Lower lobe of right lung (tissue), 2 donors: ENCODE measurements at places on chromosomes 1 and 21. TPM values are rescaled to one million over a fixed set of nuclear protein-coding genes. Genes with fewer than 3 reads are reported as not detected.

DNA sequence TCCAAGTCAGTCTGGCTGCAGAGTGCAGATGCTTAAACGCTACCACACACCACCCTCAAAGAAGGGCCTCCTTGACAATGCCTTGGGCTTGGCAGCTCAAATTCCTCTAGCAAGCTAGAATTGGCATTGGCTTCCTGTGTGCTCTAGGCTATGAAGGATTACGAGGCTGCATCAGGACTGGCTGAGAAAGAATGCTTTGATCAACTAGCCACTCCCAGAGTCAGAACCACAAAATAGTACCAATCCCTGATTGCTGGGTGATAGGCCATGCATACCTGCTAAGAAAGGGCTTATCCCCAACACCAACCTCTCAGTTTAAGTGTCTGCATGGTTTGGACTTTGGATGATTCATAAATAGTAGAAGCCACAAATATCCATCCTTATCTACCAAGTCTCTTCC, 504.9 kb downstream of the OMA1 start:
- no peaks in the 10 kb centered on the region for H3K27me3 ChIP-seq
- no peaks in the 10 kb centered on the region for H3K36me3 ChIP-seq
- H3K27ac ChIP-seq, result no peak overlapping the region
- no peaks in the 10 kb centered on the region for H3K4me1 ChIP-seq
- H3K4me3 ChIP-seq, result no peak overlapping the region

DNA sequence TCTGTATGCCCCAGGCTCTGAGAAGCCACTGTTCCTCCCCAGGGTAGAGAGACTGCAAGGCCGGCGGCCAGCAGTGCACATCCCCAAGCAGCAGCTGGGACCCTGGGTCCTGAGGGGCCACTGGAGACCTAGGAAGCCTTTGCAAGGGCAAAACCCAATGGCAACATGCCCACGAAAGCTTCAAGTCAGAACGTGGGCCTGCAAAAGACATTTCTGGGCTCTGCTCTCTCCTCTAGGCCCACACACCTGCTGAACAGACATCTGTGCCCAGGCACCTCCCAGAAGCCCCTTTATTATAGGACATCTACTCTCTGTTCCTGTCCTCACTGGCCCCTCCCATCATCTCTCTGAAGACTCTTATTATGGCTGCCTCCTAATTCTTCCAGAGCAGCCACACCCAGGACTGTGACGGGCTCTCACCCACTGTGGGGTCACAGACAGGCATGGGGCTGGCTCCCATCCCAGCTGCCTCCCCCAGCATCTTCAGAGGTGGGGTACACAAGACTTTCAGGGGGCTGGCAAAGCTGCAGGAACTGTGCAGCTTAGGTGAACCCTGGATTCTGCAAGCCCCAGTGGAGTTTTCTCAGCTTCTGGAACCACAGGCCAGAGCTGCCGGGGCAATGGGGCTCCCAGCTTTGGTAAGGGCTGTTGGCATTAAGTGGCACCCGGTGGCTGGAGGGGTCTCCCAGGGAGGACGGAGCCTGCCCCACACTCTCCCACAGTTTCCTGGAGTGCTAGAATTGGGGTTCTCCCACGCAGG, 12.6 kb downstream of the TRIM11 start:
- H3K27me3 ChIP-seq, result no peaks in the 10 kb centered on the region
- peaks cover 12% of the 10 kb centered on the region for H3K4me1 ChIP-seq

- H3K27me3 ChIP-seq, result no peaks in the 10 kb centered on the region
- DNase-seq, result no peak
- H3K4me3 ChIP-seq, result no peak overlapping the region
Observed at GRCh38 chr1:229169399-229169798, 101.5 kb upstream of the RAB4A start.

- no peak overlapping the region for H3K27ac ChIP-seq
- peaks cover 25% of the 10 kb centered on the region for H3K36me3 ChIP-seq
- no peak overlapping the region for H3K4me3 ChIP-seq
- no peak for DNase-seq
Observed at GRCh38 chr1:94515296-94515947, 26.1 kb downstream of the F3 start.

ZNF593OS gene
- not detected for total RNA-seq

RGS8 gene
- total RNA-seq, result not detected

DEGS1 gene
- 72.0 TPM for total RNA-seq

CHIA gene
- total RNA-seq, result 10.9 TPM

LCE1F gene
- not detected for total RNA-seq

MARK1 gene
- total RNA-seq, result 2.4 TPM

PRKAA2 gene
- total RNA-seq, result 1.9 TPM
